Mucosa of gallbladder (tissue), 1 donor: ENCODE measurements at places on chromosomes 5 and 9. TPM values are rescaled to one million over a fixed set of nuclear protein-coding genes. Genes with fewer than 3 reads are reported as not detected.

Gene SLC6A19
- 179 TPM for total RNA-seq

Gene CYLC2
- not detected for total RNA-seq

Gene SQSTM1
- 711 TPM for total RNA-seq

Gene C8G
- total RNA-seq = 110 TPM

Gene SPINK7
- total RNA-seq = not detected
